Activated gamma-delta T cell treated with Interleukin-2 at 50 U/mL for 16 hours (primary cell): ENCODE measurements at places on chromosomes 4 and X.

GRCh38 chrX:130691576-130691975 lies 211.4 kb downstream of the ENOX2 start:
- no peak for DNase-seq

DNA sequence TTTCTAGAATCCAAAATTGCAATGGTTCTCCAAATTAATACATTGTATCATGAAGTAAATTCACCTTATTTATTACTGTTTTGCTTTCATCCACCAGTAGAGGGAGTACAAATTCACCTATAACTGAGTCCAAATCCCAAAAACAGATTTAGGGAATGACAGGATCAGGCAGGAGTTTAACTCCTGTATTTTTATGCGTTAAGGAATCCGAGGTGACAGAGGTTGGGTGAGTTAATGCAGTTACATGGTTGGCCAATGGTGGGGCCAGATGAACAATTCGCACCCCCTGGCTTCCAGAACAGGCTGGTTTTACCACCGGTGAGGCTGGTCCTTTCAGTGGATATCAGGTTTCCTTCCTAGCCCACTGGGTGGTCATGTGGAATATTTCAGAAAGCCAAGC lies 82.4 kb downstream of the MTNR1A start:
- no peak for DNase-seq

- no peak for DNase-seq
Measured at GRCh38 chr4:123649645-123650391, 253.2 kb downstream of the SPRY1 start.

GRCh38 chr4:55947912-55948725 lies 626 bp upstream of the CEP135 start:
- peak; percentile 20 for DNase-seq

GRCh38 chrX:8413279-8413678 lies 51.4 kb upstream of the VCX3B start:
- no peak for DNase-seq

DNA sequence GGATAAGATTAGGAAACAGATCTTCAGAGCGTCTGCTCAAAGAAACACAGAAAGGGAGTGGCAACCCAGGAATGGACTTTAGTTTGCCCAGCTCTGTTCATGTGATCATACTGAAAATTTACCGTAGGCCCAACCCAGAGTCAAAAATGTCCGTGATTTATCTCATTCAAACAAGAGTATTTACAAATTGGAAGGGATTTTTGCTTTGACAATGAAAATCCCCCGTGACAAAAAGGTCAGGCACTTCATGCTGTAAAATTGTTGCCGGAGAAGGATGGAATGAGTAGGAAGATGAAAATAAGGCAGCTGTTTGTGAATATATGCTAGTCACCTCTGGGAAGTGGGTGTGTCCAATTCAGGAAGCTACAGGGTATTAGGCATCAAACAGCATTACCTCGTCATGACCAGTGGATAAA lies 1.2 kb downstream of the SULT1B1 start:
- no peak for DNase-seq

GRCh38 chrX:73877687-73878086 lies 314.7 kb downstream of the CHIC1 start:
- no peak for DNase-seq

- no peak for DNase-seq
Measured at GRCh38 chrX:9829308-9830267, 43.4 kb downstream of the SHROOM2 start.

- DNase-seq, result no peak
Measured at GRCh38 chr4:128636906-128637305, 172.6 kb upstream of the JADE1 start.
